ENCODE measurements at places on chromosomes 12 and 14. TPM values are rescaled to one million over a fixed set of nuclear protein-coding genes. Genes with fewer than 3 reads are reported as not detected.

GZMH gene
- not detected for total RNA-seq

HOXC4 gene
- 1.2 TPM for total RNA-seq

AGAP2 gene
- 0.20 TPM for total RNA-seq

KDM5A gene
- 60.0 TPM for total RNA-seq

PTCSC3 gene
- not detected for total RNA-seq

KRT73 gene
- total RNA-seq, result not detected

HOXC10 gene
- total RNA-seq, result not detected

NEUROD4 gene
- not detected for total RNA-seq

PLEKHD1 gene
- 0.07 TPM for total RNA-seq

RNASE7 gene
- total RNA-seq, result not detected

PRDM4 gene
- total RNA-seq, result 20.3 TPM

PTGER2 gene
- total RNA-seq, result 8.2 TPM

ENDOU gene
- 0.40 TPM for total RNA-seq

ADAMTS20 gene
- total RNA-seq, result not detected

TAS2R9 gene
- not detected for total RNA-seq

AKAP3 gene
- total RNA-seq, result 1.7 TPM

ATG2B gene
- 27.4 TPM for total RNA-seq

SIX6 gene
- not detected for total RNA-seq

RFLNA gene
- 5.7 TPM for total RNA-seq

DLGAP5 gene
- total RNA-seq, result 10.2 TPM

AICDA gene
- not detected for total RNA-seq

ANAPC7 gene
- 36.8 TPM for total RNA-seq

SYCP3 gene
- 0.33 TPM for total RNA-seq

TRIM9 gene
- total RNA-seq, result 0.73 TPM

HOXC12 gene
- not detected for total RNA-seq

HOXC11 gene
- total RNA-seq, result not detected

RNU4-1 gene
- not detected for total RNA-seq

SLC17A8 gene
- not detected for total RNA-seq

P2RX2 gene
- not detected for total RNA-seq
